ENCODE measurements at places on chromosomes 4 and X.

DNA sequence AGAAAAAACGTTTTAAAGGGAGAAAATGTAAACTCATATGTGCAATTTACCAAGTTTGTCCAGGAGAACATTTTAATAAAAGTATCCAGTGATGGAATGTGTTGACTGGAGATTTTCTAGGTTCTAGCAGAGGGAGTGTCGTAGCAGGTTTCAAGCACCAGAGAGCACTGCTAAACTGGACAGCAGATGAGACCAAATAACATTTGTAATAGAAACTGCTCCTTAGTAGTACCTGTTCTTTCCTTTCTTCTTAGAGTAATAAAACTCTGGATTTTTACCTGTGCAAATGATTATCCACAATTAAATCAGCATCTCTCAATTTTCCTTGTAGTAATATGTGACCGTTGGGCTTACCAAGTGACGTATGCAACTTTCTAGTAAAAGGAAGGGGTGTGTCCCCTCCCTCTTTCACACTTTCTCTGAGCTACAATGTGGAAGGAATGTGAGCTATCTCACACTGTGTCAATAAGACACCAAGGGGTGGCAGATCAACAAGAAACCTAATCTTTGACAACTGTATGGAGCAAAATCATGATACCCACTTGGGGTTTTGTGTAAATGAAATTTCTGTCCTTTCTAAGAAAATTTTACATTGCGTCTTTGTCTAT, 9.5 kb downstream of the HPGDS start:
- DNase-seq, result no peak

DNA sequence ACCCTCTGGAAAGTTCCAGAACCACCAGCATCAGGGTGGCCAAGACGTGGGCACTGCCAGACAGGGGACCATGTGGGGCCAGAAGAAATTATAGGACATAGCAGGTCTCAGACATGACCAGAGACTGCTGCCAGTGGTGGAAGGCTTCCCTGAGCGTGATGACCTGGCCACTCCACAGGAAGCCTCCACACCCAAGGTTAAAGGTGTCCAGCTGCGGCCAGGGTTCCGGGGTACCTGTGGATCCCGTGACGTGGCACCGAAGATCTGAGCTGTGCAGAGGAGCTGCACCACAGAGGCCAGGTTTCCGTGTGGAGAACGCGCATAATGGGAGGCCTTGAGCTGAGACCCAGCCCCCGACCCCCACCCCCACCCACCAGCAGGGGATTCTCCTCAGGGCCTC, 16.4 kb upstream of the CTBP1 start:
- DNase-seq, result no peak

DNA sequence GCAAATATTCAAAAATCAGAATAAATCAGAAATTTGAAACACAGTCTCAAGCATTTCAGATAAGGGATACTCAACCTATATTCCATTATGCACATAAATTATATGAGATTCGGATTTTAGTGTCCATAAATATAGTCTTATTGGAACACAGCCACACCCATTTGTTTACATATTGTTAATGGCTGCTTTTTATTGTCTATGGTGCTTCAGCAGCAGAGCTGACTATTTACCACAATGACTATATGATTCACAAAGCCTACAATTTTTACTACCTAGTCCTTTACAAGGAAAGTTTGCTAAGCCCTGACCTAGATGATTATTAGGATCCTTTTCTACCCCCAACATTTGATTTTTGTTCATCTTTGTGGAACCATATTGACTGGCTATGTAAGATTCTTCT, 63.9 kb downstream of the IL1RAPL1 start:
- DNase-seq, result no peak

GRCh38 chr4:88029556-88029955, 22.1 kb downstream of the PKD2 start:
- DNase-seq, result no peak

GRCh38 chr4:73487233-73487632, 5.7 kb downstream of the AFM start:
- DNase-seq, result no peak

- no peak for DNase-seq
These were observed 27.7 kb downstream of the SLIT2 start for GRCh38 chr4:20279381-20279780.

- DNase-seq, result no peak
These were observed 28.5 kb downstream of the RNF212 start for GRCh38 chr4:1084796-1085403.

DNA sequence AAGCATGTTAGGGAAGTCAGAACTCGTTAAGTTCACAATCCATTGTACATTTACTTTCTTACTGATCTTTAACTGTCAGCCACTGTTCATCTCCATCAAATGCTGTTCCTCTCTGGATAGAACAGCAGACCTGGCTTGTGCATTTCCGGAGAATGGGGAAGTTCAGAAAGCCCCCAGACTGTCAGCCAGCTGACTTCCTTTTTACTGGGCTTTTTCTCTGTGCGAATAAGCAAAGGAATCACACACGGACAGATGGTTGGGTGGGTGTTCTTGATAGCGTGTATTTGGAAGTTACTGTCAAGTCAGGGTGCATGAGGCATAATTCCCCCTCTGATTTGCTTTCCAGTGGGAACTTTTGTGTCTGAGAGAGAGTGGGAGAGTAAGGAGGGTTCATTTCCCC, 56.8 kb downstream of the TSPAN7 start:
- no peak for DNase-seq

- DNase-seq, result no peak
These were observed 105.6 kb downstream of the ANXA10 start for GRCh38 chr4:168197926-168198325.

DNA sequence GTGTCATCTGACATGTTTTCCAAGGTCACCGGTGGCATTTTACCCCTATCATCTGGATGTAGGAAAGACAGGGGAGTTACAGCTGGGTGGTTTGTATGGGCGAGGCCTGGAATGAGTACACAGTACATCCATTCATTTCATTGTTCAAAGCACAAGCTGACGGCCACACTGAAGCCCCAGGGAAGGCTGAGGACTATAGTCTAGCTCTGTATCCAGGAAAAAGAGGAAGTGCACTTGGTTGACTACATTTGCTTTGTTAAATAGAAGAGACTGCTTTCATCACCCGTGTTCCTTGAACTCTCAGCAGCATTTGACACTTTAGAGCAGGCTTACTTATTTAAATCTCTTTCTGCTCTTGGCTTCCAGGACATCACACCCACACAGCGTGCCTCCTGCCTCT, 1041.0 kb upstream of the TENM3 start:
- no peak for DNase-seq

DNA sequence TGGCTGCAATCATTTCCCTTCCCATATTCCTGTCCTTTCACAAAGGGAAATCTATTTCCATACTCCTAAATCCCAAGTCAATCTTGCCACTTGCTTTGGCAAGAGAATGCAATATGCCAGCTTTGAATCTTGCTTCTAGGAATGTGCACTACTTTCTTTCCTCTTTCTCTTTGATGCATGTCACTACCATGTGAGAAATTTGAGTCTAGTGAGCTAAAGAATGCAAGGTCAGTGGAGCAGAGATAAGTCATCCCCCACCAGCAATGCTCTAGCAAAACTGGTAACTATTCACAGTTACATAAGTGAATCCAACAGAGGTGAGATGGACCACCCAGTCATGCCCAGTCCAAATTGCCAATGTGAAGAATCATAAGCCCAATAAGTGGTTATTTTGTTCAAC, 910.4 kb downstream of the RAB28 start:
- no peak for DNase-seq

GRCh38 chr4:43379016-43379415, 486.5 kb downstream of the GRXCR1 start:
- no peak for DNase-seq

DNA sequence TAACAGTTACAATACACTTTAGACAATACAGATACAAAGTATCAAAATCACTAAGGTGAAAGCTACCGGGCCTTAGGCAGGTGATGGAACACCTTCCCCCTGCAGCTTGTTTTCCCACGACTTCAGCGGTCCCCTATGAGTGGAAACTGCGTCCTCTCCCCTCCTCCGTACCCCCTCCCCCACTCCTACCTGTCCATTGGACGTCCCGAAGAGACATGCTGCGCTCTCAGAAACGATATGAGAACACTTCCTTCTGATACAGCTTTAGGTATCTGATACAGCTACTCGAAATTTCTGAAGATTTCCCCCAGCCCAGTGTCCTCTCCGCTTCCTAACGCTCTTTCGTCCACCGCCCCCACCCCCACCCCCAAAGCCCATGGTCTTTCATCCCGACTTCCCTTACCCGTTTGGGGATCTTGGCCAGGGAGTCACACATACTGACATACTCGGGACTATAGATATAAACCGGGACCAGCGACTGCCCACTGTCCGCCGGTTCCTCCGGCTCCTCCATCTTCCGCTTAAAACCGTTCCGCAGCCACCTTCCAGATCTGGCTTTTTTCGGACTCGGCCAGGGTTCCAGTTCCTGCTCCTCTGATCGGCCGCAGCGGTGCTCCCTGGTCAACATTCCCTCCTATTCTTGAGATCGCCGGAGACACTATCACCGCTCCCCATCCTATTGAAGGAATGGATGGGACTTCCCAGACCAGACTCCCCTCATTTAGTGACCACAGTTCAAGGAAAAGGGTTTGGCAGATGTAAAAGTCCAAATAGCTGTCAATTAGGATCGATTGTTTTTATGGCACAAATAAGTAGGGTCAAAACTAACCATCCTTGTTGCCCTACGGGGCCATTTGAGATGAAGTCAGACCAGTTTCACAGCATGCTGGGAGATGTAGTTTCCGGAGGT, at the start of gene HDAC8:
Gene HDAC8 (minus strand): TSS at position 596 of the 910 bp plus-strand sequence. CDS start 82 bp downstream, at position 514.
- no peak for DNase-seq

- DNase-seq, result no peak
These were observed 290.0 kb downstream of the ANK2 start for GRCh38 chr4:113339430-113339813.

- no peak for DNase-seq
These were observed 131.2 kb upstream of the SMARCAD1 start for GRCh38 chr4:94076498-94076897.

DNA sequence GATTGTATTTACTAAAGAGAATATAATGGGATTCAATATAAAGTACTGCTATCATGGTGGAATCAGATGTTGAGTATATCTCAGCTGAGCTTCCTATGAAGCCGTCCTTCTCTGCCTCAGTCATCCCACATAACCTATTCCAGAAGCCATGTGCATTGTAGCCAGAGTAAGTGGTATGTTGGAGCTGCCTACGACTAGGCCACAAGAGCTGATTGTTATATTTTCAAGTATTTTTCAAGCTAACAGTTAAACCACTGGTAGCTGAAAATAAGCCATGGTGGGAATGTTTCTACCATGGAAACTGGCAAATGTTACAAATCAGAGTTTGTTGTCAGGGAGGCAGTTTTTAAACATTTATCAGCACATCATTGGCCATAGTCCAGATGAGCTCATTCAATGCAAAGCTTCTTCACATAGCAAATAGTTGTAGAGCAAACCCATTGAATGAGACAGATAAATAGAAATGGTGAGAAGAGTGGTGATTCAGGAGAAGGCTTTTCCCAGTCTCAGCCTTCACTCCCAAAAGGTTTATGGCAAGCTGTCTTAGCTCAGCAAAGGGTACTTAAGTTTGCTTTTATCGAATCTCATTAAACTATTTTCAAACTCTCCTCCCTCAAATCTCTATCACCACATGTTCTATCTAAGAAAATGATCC, 436.4 kb downstream of the PCDH19 start:
- no peak for DNase-seq

DNA sequence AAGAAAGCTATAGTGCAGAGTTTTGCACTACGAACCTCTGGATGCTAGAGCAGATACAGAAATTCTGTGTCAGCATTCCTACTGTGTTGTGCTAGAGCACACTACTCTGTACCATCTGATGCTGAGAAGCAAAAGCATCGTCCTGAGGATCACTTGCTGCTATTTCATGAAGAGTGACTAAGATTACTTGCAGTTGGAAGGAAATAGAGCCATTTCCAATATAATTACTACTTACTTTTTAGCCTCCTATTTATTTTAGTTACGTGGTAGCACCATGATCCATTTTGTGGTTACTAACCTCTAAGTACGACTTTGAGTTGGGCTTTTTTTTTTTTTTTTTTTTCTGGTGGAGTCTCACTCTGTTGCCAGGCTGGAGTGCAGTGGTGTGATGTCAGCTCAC, 226.7 kb downstream of the PALLD start:
- no peak for DNase-seq

DNA sequence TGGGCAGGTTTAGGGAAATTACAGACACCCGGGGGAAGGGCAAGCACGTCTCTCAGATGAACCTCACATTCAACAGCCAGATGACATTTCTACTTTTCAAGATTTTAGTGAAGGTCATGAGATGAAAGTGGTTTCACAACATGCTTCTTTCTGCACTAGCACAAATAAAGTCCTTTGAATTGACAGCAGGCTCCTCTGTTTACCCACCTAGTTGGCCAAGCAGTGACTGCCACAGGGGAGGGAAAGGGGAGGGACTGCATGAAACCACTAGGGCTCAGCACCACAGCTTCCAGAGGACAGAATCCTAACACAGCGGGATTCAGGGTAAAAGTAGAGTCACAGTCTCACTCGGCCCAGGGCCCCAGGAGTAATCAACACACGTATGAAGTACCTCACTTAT, 6.2 kb downstream of the RAB40A start:
- no peak for DNase-seq

GRCh38 chrX:12825801-12826200, 34.6 kb downstream of the PRPS2 start:
- DNase-seq, result no peak

DNA sequence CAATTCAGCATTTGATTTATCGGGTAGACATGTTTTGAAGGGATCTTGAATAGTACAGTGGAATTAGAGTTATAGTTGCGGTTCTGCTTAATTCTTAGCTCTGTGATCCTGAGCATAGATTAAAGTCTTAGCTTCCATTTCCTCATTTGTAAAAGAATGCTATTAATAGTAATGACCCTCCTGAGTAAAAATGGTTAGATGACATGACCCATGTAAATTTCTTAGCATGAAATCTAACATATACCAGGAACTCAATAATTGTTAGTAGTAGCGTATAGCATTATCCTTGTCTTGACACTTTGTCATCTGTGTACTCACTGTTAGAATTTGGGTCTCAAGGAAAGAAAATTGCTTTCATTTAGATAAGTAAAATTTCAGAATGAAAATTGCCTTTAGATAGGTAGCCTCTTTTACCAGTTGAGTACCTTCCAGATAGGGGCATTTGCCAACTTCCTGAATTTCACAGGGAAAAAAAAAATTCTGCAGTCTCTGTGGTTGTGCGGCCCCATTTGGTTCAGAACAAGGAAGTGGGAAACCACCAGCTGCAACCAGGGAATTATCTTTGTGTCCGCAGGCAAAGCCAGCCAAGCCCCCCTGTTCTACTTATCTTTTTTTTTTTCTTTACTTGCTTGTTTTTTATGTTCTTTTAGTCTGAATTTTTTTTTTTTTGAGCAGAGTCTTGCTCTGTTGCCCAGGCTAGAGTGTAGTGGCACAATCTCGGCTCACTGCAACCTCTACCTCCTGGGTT, 86.9 kb downstream of the TMEM164 start:
- DNase-seq, result no peak

GRCh38 chr4:30945586-30945985, 225.4 kb downstream of the PCDH7 start:
- no peak for DNase-seq

DNA sequence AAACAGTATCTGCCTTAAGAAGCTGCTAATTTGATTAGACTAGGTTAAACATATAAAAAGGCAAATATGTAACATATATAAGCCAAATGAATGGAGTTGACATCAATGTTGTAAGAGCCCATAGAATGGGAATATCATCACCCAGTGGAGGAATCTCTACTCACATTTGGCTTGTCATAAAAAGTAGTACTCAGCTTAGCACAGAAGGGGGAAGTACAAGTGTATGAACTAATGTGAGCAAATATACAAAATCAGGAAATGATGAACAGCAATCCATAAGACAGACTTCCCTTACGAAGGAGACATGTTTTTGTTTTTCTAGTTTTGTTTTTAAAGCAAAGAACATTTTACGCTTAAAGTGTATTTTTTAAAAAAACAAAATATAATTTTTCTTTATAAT, 74.9 kb downstream of the MAB21L2 start:
- no peak for DNase-seq
